Myocyte (in vitro differentiated cells): ENCODE measurements at places on chromosomes 2 and 18.

GRCh38 chr2:73350035-73350691 lies 35.5 kb upstream of the ALMS1 start:
- DNase-seq = no peak

DNA sequence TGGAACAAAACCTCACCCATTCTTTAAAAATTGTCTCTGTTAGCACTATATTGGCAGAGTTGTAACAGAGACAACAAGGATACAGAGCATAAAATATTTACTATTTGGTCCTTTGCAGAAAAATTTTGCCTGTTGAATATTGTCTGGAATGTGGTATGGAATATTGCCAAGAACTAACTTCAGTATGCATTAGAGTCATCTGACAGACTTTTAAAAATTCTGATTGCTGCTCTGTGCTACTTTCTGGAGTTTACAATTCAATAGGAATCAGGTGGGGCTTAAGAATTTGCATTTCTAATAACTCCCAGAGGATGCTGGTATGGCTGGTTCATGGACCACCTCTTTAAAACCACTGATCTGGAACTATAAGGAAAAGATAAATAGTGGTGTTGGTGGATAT lies 32.8 kb upstream of the NYAP2 start:
- no peak for DNase-seq

GRCh38 chr2:175025233-175025632 lies 20.1 kb upstream of the CHN1 start:
- no peak for DNase-seq

DNA sequence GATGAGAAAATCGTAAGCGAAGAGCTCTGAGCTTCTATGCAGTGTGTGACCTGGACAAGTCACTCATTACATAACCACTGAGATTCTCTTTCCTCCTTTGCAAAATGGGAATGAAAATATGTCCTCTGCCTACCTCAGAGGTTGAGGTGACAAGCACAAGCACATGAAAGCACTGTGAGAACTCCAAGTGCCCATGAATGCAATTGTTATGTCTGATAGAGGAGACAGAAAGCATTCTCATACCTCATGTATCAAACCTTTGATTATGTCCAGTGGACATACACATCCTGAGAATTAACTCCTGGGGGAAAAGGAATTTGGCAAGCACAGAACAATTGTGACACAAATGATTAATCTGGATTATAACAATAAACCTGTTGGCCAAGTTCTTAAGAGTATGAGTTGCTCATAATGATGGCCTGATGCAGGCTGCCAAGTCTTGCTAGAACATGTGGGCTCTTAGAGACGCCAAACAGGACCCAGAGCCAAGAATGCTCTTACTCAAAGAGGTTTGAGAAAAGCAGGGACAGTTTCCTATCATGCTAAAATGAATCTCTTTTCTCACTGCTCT lies 8.5 kb upstream of the RMDN2 start:
- DNase-seq = peak; percentile 24

GRCh38 chr2:208334230-208334629 lies 68.2 kb downstream of the PIKFYVE start:
- DNase-seq = no peak

GRCh38 chr2:43508209-43508608 lies 87.6 kb downstream of the THADA start:
- DNase-seq = no peak

- DNase-seq = no peak
These were observed 20.5 kb upstream of the TNFAIP6 start for GRCh38 chr2:151336863-151337371.

DNA sequence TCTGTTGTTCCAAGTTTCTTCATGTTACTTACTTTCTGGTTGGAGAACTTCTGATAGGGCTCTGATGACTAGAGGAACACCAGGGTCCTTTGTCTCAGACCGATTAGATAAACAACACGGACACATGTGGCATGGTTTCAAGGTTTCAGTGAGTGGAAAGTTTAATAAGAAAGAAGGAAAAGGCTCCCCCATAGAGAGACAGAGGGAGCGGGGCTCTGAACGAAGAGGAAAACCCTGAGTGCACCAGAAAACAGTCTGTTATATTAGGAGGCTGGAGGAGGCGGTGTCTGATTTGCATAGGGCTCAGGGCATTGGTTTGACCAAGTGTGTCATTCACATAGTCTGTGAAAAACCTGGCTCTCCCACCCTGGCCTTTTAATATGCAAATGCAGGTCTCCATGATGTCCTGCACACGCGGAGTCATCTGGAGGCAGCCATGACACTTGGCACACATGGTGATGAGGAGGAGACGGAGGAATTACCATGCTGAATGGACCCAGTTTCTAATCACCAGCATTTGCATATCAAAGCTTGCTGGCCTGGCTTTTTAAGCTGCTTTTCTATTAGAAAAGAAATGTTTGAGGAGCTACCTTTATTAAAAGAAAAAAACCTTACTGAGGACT lies 94.2 kb downstream of the PTPN4 start:
- DNase-seq = no peak

GRCh38 chr2:28681606-28682005 lies 70.0 kb upstream of the PPP1CB start:
- DNase-seq = no peak

DNA sequence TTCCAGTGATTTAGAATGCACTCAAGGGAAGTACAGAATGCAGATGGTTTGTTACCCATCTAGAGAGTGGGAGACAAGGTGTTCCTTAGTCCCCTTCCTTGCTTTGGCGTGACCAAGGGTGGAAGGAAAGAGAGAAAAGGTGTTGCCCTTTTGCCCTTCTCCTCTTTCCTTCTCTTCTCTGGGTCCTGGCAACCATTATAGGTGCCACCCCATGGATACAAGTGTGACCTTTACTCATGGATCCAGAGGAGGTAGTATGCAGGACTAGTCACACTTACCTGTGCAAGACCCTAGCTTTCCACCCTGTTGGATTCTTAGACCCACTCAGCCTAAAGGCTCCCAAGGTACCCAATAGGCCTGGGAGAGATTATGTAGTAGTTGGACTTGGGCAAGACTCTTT lies 11.6 kb upstream of the RBFA start:
- peak; percentile 45 for DNase-seq

- DNase-seq = no peak
These were observed 8.9 kb downstream of the ZFP36L2 start for GRCh38 chr2:43217228-43218154.

- no peak for DNase-seq
These were observed 447.2 kb upstream of the TNP1 start for GRCh38 chr2:217307023-217307422.

- no peak for DNase-seq
These were observed 810 bp upstream of the RBFA start for GRCh38 chr18:80033181-80034067.

- DNase-seq = no peak
These were observed 600.4 kb upstream of the KLHL29 start for GRCh38 chr2:22784566-22784965.

- DNase-seq = no peak
These were observed 72.4 kb upstream of the GPC1 start for GRCh38 chr2:240362826-240363745.

- DNase-seq = no peak
These were observed 319.0 kb upstream of the CXCR4 start for GRCh38 chr2:136436936-136437335.

- DNase-seq = no peak
These were observed 218.2 kb upstream of the RAB12 start for GRCh38 chr18:8391068-8391467.

DNA sequence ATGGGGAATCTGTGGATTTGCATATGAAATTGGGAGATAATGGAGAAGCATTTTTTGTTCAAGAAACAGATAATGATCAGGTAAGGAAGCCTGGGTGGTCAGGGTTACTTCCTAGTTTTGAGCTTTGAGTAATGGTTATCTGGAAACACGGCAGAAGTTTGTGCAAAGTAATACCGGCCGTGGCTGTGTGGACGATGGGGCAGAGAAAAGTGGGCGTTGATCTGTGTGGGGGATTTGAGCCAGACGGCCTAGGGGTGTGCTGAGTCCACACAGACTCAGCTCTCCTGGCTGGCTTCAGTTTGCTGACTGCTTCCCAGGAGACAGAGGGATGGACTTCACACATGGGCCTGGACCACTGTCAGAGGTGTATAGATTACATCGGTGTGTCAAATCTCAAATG lies 21.3 kb downstream of the LPIN1 start:
- no peak for DNase-seq

- DNase-seq = peak; percentile 66
These were observed 491.0 kb downstream of the CDH2 start for GRCh38 chr18:27685807-27686412.

DNA sequence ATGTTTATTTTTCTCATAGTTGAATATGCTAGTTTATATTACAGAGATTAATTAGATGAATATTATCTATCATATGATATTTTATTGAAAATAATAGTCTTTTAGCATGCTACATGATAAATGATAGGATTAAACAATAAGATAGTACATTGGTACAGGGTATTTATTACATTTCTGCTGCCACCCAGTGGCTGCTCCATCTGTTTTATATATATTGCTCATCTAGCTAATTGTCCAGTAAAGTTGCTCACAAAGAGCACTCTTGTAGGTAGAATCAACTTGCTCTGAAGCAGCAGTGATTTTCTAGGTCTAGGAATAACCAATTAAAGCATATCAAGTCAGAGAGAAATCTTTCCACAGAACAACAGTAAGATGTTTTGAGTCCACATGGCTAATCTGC lies 183.3 kb downstream of the ASXL3 start:
- DNase-seq = no peak

GRCh38 chr2:138418453-138418852 lies 83.1 kb upstream of the SPOPL start:
- DNase-seq = no peak

GRCh38 chr2:42711896-42712295 lies 52.0 kb downstream of the OXER1 start:
- no peak for DNase-seq

GRCh38 chr2:111706481-111707001 lies 177.5 kb downstream of the ANAPC1 start:
- no peak for DNase-seq

- no peak for DNase-seq
These were observed 25.4 kb downstream of the FAM98A start for GRCh38 chr2:33573657-33574056.

DNA sequence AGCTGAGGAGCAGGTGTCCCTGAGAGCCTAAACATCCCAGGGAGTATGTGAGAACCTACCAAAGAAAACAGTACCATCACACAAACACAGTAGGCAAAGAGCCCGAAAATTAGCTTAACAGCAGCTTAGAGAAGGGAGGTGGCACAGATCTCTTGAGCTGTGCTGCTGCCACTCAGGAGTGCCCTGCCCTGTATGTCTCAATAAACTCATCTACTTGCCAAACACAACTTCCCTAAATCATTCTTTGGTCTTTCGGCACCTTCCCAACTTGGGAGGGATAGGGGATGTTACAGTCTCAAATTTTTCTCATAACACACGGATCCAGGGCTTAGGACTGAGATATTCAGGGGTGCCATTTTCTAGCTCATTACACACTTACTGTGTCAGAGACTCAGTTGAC lies 45.3 kb upstream of the C1D start:
- no peak for DNase-seq

GRCh38 chr2:159860581-159861310 lies 62.7 kb upstream of the CD302 start:
- no peak for DNase-seq

DNA sequence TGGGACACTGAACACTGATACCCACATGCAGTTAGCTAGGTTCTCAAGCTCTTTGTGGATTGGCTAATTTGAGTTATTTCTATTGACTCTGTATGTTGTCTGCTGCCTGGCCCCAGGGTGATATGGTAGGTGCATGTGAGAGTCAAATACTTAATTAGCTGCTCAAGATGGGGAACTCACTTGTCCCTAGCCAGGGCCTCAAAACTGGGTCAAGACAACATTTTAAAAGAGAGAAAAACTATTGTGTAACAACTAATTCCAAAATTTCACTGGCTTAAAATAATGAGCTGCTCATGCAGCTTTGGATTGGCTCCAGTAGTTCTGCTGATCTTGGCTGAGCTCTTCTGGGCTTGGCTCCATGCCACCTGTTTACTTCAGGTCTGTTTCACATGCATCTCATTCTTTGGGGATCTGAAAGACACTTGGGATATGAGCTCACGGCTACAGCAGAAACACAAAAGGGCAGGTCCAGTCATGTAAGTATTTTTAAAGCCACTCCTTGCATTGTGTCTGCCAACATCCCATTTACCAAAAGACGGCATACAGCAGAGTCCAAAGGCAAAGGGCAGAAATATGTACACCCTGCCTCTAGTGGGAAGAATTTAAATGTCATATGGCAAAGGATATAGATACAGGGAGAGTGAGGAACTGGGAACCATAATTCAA lies 716.8 kb downstream of the SUCLG1 start:
- DNase-seq = peak; percentile 34

GRCh38 chr2:2232167-2232566 lies 98.9 kb downstream of the MYT1L start:
- no peak for DNase-seq

- no peak for DNase-seq
These were observed 107.7 kb downstream of the MDH1 start for GRCh38 chr2:63696496-63696895.
